ENCODE measurements at places on chromosomes 4 and X.

GRCh38 chrX:123859409-123859845 is 426 bp upstream of the XIAP start:
- no peak for DNase-seq

- peak; percentile 27 for DNase-seq
Observed at GRCh38 chrX:47540754-47541538, 20.1 kb upstream of the ARAF start.

DNA sequence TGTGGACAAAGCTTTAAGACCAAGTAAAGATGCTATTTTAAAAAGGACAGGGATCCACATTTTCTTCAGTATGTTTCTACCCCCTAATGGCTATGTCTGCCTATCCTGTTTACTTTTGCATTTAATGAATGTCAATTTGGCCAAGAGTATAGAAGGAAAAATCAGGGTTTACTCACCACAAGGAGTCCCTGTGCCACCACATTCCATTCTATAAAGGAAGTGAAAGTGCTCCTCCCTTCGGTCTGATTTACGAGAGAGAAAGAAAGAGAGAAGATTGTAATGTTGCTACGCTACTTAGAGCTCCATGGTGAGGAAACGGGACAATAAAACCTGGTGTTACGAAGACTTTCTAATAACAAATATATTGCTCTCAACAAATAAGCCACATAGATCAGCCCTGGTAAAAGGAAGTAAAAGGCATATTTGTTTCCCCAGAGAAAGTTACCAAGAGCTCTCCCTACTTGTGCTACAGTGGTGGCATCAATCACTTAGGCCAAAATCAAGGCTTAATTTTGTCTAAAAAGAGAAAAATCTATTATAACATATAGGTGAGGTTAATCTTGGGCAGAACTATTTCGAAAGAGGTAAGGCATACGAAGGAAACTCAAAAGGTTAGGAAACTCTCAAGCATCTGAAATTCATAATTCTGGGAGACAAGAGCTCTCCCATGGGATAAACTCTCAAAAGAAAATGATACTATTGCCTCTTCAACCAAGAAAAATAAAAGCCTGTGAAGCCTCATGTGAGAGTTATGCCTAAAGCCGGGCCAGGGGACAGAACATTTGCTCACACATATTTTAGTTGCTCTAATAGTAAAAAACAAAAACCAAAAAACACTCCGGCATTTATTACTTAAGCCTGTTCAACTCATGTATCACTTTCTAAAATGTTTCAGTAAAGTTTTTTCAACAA is 29.5 kb downstream of the TAPT1 start:
- peak; percentile 10 for DNase-seq

DNA sequence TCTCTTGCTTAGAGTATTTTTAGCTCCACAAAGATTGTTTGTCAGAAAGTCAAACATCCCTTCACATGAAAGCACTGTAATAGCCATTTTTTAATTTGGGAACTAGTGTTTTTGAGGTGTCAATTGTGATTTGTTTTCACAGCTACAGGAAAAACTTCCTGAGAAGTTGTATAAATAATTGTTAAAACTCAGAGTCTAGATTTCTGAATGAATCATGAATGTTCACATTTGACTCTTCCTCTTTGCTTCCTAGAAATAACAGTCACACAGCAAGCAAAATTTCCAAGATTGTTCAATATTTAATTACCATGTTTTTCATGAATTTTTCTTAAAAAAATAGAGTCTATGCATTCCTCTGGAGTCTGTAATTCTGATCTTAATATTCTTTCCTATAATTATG is 156.9 kb upstream of the SLC7A11 start:
- DNase-seq: no peak

GRCh38 chr4:82005158-82005557 is 368.6 kb downstream of the HNRNPD start:
- no peak for DNase-seq

GRCh38 chr4:1174941-1175634 is 2.7 kb upstream of the SPON2 start:
- DNase-seq: no peak

- no peak for DNase-seq
Observed at GRCh38 chr4:171785388-171785787, 27.8 kb upstream of the GALNTL6 start.

GRCh38 chr4:168817370-168817769 is 192.7 kb downstream of the CBR4 start:
- no peak for DNase-seq

- no peak for DNase-seq
Observed at GRCh38 chr4:86451560-86452330, 91.9 kb upstream of the MAPK10 start.

GRCh38 chr4:85452058-85452731 is 22.8 kb upstream of the ARHGAP24 start:
- no peak for DNase-seq

GRCh38 chr4:42915484-42915883 is 23.0 kb downstream of the GRXCR1 start:
- DNase-seq: no peak

DNA sequence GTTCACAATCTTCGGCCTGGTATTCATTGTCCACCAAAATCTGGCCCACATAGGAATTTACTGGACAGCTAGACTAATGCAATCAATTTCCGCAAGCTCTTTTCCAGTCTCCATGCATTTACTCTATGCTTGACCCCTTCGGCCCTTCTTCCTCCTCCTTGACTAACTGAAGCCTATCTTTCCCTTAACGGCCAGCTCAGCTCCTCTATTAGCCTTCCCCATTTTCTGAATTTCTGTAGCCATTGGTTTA is 1.2 kb upstream of the PHKA2 start:
- DNase-seq: no peak

- no peak for DNase-seq
Observed at GRCh38 chrX:123779908-123780396, 47.1 kb upstream of the THOC2 start.

DNA sequence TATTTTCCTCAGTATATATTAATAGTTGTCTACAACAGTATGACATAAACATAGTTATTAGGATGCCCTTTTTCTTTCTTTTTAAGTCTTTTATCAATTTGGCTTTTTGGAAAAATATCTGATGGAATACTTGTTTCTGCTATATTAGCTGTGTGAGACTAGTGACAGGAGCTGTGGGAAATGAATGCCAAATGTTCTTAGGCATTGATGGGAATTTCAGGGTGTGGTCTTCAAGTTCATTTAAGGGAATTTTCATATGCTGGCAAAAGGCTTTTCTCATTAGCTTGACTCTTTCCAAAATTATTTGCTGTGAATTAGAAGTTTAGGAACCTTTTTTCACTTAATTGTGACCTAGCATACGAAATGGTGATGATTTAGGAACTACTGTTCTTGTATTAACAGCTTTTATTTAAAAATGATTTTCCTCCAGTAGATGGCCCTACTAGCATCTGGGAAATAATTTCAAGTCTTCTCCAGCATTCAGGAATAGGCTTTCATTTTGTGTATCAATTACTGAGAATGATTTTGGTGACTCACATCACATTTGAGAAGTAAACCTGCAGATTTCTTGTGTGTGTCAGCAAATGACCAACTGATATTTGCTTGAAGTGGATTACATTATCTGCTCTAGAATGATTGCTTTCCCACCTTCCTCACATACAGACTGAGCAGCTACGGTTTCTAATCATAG is 70.9 kb downstream of the HTT start:
- DNase-seq: no peak

DNA sequence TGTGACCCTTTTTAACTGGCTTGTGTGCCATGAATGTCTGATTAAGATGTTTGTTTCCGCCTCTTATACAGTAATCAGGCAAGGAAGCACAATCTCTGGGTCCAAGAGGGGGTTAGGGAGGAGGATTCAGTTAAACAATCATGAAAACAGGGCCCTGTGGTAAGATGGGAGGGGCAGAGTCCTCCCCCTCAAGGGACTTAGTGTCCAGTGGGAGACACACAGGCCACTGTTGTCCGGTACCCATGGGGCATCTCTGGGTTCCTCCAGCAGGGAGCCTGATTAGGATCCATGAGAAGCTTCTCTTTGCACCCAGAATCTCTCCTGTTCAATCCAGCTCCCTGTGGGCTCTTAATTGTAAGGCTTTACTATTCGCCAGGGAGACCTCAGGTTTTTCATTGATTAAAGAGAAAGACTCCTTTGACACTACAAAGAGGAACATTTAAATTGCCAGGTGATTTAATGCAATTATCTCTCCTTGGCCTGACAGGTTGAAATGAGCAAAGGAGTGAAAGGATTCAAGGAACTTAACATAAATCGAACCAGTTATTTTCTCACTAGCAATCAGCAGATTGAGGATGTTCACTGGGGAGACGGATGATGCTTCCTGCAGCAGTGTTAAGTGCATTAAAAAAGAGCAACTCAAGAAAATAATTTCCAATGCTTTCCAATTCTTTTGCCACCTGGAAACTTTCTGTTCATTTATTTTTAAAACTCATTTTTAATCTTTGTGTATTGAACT is 225.4 kb downstream of the PTTG2 start:
- DNase-seq: no peak

DNA sequence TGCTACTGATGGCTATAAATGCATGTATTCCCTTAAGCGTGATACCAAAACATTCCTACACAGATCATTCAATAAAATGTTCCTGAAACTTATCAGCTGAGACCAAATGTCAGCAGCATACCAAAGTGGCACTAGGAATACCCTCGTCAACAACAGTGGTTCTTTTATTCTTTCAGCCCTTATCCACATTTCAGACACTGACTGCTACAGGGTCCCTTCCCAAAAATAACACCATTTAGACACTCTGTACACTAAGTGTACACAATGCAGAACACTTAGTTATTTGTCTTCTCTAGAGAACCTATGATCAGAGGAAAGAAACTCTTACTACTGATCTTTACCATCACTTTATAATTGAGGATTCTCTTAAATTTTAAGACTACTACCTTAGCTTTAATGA is 94.1 kb downstream of the ATRX start:
- DNase-seq: no peak

- no peak for DNase-seq
Observed at GRCh38 chrX:109974906-109975655, 27.8 kb upstream of the TMEM164 start.

DNA sequence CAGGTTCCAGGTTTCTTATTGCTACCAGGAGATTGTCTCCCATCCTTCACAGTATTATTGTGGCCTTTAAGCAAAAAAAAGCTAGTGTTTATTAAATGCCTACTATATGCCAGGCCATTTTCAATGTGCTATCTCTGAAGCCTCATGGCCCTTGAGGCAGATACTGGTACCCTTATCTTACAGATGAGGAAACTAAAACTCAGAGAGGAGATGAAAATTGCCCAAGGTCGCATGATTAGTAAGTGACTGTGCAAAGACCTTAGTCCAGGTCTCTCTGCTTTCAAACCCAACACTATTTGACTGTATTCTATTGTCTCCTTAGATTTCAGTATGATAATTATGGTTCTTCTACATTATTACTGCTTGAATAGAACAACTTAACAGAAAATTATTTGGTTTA is 717.9 kb upstream of the AMOT start:
- DNase-seq: no peak

DNA sequence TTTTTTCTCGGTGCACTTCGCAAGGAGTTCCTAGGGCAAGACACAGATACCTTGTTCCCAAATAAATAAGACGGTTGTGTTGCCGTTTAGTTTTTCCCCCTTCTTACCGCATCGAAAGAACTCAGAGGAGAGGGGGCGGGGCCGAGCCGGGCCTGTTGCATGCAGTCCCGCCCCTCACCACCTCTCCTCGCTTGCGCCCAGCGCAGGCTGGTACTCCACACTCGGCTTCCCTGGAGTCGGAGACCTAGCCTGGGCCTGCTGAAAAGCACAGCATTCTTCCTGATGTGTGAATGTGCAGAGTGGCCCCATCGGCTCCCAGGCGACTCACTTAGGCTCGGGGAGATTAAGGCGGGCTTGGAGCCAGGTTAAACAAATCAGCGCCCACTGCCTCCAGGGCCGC is 26.1 kb upstream of the VMA21 start:
- no peak for DNase-seq

DNA sequence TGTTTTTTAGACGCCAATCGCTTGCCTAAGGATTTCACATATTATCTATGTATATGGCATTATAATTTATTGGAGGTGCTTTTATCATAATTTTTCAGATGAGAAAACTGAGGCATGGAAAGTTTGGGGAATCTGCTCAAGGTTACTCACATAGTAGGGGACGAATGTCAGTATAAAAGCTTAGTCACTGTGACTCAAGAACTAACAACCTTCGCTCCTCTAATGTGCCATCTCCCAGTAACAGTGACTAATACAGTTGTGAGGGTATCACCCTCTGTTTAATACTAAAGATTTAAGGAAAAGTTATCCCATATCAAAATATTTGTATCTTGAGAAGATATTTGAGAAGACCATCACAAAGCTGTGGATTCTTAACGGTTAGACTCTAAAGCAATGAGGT is 353.1 kb upstream of the SPOCK3 start:
- DNase-seq: no peak

DNA sequence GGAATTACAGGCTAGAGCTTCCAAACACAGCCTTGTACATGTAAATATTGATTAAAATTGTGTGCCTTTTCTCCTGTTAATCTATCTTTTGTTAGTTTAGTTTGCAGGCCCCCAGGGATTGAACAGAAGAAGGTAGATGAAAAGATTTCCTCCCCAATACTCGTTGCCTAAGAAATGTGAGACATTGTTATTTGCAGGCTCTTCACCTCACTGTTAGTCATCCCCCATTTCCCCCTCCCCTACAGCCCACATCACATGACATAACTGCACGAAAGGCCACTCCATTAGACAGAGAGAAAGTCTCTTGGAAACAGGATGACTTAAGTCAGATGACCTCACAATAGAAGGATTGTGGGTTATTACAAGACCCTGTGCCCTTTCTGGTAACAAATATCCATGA is 13.3 kb upstream of the MID1 start:
- no peak for DNase-seq

DNA sequence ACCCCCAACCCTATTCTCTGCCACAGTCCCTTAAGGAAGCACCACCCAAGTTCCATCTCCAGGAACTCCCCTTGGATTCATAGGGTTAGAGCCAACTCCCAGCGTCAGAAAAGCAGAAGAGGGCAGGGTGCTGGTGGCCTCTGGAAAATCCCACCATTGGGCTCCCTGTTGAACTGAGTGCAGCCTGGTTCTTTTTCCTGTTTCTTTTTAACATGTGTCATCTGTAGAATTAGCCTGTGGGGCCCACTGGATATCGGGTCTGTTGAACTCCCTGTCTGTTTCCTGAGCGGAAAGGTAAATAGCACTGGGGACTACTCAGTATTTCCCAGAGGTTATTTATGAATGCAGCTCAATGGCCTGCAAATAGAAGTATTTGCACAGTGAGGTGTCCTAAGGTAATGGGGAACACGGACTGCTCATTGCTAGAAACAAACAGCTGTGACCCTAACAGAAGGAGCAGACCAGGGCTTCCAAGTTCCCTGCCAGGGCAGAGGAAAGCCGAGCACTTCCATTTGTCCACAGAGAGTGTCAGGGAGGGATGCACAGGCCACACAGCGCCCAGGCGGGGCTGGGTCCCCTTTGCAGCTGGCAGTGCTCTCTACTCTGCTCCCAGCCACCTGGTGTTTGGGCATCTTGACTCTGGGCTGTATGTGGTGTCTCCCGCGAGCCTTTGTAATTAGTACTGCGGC is 102.6 kb downstream of the FHDC1 start:
- DNase-seq: no peak

DNA sequence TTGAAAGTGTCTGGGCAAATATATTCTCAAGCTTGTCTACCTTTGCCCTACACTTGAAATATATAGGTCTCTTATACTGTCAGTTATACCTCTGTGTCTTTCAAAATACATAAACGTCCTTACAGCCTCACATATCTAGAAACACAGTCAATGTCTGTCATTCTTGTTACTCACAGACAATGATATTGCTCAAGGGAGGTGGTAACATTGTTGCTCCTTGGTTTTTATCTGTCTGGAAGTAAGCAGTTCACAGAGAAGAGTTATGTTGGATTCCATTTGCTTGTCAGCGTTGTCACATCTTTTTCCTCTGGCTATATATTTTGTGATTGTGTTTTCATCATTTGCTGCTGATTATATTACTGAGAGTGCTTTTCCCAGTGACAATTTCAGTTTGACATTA is 1528.9 kb downstream of the PCDH7 start:
- no peak for DNase-seq
